Activated effector memory CD4-positive, alpha-beta T cell treated with anti-CD3 and anti-CD28 coated beads, Interleukin-2, amount 50 U/mL, for 16 hours (primary cell): ENCODE measurements at places on chromosomes 3 and 15.
A peak's percentile ranks its signal among the peaks of the same experiment; 100 is the strongest.

DNA sequence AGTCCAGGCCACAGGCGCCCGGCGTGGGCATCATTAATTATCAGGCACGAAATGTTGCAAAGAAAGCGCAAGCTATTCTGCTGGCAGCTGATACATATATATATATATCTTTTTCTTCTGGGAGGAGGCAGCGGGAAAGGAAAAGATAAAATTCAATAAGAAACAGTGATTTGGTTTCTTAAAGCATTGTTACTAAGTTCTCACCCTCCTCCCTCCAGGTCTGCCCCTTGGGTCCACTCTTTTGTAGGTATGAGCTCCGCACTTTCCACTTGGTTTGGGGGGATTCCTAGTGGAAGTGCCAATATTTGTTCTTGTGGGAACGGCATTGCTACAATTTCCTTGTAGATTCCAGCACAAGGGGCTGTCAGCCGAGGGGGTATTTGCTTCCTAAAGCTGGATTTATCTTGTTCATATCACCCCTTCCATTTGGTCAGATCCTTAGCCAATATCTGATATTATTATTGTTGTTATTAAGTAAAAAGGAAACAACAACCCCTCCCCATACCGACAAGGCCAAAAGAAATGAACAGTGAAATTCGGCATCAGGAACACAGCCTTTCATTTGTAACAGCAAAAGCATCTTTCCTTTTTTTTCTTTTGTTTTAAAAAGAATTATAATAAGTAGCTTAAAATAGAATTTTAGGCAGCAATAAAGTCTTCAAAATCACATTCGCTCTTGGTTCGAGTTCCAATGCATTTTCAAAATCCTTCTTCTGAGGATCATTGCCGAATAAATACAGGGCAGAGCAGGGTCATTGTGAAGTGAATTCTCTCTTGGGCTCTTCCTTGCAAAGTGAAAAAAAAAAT is 15.6 kb downstream of the ZIC1 start:
- DNase-seq, result no peak

GRCh38 chr3:122688996-122689395 is 8.4 kb downstream of the PARP14 start:
- no peak for DNase-seq

DNA sequence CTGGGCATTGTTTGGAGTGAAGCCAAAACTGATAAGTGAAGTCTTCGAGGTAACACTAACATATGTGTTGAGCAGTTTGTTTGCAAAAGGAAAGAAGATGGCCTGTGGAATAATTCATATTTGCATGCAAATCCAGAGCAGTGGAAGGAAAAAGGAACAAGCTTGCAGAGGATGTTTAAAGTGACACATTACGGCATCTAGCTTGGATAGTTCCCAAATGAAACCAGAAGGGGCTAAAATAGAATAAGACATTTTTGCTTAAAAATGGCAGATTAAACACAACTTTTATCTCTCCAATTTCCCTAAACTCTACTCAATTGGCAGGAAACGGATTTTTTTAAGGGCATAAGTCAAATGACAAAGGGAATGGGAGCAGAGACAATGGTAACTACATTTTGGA is 25.4 kb upstream of the RYK start:
- DNase-seq, result no peak

DNA sequence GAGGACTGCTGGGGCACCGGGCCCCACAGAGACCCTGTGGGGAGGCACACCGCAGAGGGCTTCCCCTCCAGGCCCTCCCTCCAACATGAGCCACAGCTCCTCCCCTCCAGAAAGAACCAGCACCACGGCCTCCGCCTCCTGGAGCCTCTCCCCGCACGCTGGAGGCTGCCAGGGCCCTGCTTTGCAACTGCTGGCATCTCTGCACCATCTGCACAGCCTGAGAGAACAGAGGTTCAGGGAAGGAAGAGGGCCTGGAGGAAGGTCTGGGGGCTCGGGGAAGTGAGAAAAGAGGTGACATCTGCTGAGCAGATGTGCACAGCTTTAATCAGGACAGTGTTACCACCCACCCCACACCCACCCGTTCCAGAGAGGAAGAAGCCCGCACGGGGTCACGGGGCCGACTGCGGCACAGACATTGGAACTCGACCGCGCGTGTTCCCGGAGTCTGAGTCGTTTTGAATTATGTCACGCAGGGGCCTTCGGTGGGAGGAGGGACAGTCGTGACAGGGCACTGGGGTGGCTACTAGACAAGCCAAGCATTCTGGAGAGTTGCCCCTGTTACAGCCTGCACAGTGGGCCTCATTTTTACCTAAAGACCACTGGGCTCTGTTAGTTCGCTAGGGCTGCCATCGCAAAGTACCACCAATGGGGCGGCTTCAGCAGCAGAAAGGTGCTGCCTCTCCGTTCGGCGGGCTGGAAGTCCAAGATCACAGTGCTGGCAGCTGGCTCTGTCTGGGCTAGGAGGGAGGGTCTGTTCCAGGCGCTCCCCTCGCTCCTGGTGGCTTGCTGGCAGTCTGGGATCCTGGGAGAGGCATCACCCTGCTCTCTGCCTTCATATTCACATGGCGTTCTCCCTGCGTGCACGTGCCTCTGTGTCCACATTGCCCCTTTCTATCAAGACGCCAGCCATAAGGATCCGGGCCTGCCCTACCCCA is 194.8 kb downstream of the XXYLT1 start:
- DNase-seq, result no peak

DNA sequence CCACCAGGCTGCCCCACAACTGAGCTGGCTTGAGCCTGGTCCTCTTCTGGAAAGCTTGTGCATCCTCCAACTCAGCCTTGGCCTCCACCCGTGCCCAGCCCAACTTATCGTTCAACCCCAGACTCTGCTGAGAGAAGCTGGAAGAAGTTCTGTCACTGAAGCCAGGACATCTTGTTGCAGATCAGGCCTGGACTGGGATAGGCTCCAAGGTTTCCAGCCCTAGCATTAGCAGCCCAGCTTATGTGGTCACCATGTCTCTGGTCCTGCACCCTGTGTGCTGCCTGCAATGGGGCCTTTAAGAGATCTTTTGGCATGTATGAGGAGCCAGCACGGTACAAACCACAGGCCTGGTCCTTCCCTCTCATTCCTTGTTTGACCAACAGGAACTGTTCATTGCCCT is 15.2 kb upstream of the CAMP start:
- DNase-seq, result no peak

DNA sequence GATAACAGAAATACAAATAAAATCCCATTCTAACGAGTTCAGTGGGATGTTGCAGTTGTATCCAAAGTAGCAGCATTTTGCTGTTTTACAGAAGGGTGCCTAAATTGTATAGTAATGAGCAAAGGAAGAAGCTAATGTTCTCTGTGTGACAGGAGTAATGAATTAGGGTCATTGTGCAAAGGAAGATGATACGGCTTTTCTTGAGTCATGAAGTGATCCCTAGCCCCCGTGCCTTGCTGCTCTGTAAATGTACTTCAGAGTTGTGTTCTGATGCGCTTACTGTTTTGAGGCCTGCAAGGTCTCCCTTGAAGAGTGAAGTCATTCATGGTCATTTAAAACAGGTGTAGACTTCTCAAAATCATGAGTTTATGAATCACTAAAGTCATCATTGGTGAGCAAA is 37.9 kb downstream of the ATP1B3 start:
- DNase-seq, result no peak

DNA sequence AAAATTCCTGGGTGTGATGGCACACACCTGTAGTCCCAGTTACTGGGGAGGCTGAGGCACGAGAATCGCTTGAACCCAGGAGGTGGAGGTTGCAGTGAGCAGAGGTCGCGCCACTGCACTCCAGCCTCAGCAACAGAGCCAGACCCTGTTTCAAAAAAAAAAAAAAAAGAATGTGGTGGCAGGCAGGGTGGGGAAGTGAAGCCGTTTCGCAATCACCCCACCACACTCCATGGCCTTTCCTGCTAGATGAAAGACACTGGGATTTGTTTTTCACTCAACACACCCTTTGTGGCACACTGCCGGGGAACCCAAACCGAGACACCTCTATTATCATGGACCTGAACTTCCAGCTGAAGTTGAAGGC is 172.4 kb upstream of the IQSEC1 start:
- no peak for DNase-seq

DNA sequence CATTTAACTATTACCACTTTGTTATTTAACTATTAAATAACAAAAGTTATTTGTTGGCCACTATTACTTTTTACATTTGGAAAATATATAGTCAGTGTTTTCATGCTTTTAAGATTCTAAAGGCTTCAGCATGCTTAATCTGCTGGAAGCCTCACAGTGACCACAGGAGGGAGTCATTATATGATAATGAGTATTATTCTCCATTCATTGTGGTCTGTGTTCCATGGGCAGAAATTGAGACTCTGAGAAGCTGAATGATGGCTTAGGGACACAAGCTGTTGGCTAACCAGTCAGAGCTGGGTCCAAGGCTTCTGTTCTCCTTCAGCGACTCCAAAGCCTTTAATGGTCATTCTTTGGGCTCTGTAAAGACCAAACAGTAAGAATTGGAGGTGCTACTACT is 64.7 kb downstream of the BFSP2 start:
- DNase-seq, result no peak

DNA sequence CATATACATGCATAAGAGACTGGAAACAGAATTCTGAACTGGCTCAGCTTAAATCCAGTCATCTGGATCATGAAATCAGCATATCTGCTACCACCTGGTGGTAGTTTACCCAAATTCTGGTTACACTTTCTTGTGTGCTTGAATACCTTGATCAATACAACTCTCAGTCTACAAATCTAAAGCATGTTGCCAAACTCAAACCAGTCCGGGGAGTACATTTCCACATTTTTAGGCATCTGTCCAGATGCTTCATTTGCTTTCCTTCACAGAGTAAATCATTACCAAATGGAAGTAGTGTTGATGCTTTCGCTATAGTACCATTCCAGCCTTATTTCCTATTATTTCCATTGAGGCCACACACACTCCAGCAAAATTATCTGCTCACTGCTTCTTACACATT is 126.4 kb downstream of the P2RY1 start:
- DNase-seq, result no peak

DNA sequence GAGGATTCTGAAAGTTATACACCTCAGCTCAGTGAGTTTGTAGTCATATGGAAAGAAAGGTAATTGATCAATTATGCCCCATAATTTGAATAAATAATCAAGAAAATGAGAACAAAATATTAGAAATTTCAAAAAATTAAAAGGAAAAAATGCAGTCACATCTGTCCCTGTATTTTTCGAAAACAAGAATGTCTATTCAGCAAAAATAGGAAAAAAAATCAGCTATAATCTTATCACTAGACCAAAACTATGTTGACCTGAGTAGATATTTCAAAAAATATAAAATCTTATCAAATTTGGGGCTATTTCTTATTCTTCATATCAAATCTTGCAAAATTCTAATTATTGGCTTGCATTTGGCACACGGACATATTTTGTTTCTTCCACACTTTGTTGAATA is 501.2 kb upstream of the CNTN3 start:
- DNase-seq, result no peak

DNA sequence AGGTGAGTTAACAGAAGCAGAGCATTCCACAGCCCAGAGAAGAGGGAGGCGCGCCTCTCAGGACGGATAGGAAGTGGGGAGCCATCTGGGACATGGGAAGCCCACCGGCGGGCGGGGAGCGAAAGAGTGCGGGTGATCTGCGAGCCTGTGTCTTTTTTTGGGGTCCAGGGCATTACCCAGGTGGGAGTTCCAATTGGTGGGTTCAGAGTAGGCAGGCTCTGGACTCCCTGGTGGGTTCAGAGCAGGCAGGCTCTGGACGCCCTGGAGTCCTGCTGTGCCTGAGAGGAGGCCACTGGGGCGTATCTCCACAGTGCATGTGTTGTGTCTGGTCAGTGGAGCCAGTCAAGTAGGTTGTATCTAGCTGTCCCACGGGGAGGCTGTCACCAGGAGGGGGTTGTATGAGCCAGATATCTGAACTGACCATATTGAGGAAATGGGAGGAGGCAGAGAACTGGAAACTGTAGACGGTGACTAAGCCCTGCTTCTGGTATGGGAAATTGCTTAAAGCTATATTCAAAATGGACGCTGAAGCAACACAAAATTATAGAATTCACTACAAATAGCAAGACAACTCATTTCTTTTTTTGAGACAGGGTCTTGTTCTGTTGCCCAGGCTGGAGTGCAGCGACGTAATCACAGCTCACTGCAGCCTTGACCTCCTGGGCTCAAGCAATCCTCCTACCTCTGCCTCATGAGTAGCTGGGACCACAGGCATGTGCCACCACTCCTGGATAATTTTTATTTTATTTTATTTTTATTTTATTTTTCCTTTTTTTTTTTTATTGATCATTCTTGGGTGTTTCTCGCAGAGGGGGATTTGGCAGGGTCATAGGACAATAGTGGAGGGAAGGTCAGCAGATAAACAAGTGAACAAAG is 34.5 kb upstream of the CHST2 start:
- DNase-seq, result no peak

DNA sequence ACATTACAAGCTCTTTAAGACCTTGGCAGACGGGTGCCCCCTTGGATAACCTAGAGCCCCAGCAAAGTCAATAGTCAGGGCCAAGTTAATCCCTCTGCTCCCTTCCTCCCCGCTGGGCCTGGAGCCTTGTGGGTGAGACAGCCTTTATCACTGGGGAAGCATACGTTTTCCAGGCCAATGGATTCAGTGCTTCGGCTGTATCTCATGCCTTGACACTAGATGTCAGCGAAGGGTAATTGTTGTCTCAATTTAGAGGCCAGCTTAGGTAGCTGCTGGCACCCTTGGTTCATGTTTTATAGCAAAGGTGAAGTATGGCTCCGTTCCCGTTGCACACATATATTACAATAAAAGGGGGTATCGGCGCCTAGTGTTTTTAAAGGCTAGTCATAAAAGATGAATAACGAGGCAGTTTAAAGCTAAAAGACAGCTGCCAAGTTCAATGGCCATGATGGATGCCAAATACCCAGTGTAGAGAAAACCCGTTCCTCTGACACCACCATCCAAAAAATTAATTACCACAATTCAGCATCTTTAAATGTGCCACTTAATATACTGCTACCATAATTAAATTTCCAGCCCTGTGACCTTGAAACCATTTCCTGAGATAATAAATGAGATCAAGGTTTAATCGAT is 52.3 kb upstream of the BNIP2 start:
- DNase-seq, result no peak

GRCh38 chr3:184380185-184380626 is 352 bp downstream of the CHRD start:
- DNase-seq, result peak; percentile 72

- DNase-seq, result no peak
Observed at GRCh38 chr15:43911235-43911781, 84.5 kb downstream of the WDR76 start.

DNA sequence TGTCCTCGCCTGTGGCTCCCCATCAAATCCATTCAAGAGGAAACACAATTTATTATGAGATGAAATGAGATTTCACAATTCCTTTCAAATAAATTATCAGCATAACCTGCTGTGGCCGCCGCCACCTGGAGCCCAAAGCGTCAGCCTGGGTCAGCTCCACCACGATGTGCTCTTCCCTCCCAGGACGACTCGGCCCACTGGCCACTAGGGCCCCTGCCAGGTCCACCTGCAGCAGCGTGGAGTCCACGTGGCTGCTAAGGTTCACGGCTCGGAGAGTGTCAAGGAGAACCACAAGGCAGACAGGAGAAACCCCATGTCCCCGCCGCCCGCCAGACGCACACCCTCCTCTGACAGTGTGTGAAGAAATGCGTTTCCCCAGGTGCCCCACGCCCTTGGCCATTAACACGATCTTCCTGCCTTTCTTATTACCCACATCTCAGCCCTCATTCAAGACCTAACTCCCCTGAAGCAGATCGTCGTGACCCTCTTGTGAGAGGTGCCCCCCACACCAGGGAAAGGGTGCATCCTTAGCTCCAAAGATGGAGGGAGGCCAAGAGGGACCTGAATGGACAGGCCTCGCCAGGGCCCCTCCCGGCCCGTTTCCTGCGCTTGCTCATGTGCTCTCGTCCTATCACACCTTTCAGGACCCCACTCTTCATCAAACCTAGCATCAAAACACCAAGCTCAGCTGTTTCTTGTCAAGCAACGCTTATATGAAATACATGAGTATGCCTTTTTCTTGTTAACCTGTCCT is 80.6 kb downstream of the OCA2 start:
- no peak for DNase-seq
